Skeletal muscle tissue (tissue), 5 donors: ENCODE measurements at places on chromosomes 12 and 14. TPM values are rescaled to one million over a fixed set of nuclear protein-coding genes. Genes with fewer than 3 reads are reported as not detected.

C12orf60 gene
- total RNA-seq = 2.1 TPM

PRICKLE1 gene
- 27.1 TPM for total RNA-seq

OASL gene
- not detected for total RNA-seq

IKZF4 gene
- 1.6 TPM for total RNA-seq

ABCC9 gene
- 111 TPM for total RNA-seq

NID2 gene
- 76.7 TPM for total RNA-seq

RHOF gene
- 2.1 TPM for total RNA-seq
